Left ventricle myocardium inferior (tissue), 1 donor: ENCODE measurements at places on chromosomes 5 and 9.

DNA sequence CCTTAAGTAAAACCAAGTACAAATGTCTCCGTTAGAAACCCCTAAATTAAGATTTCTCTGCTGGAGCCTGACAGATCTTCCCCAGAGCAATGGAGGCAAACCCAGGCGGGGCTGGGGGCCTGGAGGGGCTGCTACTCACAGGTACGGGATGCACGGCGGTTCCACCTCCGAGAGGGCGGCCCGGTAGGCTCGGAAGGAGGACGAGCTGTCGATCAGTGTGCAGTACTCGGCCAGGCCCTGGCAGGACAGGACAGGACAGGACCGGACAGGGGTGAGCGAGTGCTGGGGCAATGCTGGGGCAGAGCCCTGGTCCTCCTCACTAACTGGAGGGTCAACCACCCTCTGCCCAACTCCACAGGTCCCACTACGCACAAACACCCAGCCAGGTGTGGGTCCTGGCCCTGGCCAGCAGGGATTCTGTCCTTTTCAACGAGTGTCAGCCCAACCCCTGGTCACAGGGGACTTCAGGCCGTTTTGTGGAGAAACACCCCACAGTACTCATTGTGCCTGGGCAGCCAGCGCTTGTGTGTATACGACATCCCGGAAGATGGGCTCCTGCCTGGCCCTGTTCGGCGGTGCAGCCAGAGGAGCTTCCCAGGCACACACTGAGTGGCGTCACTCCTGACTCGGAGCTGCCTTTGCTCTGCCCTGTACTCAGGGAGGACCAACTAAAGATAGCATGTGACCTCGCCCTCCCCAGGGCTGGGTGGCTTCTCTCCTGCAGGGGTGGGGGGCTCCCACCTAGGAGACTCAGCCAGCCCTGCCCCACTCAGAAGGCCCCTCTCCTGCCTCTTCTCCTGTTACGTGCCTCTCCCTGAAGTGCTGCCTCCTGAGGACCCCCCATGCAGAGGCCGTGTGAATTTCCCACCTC lies 37.4 kb downstream of the PRRT1B start:
- DNase-seq = no peak

DNA sequence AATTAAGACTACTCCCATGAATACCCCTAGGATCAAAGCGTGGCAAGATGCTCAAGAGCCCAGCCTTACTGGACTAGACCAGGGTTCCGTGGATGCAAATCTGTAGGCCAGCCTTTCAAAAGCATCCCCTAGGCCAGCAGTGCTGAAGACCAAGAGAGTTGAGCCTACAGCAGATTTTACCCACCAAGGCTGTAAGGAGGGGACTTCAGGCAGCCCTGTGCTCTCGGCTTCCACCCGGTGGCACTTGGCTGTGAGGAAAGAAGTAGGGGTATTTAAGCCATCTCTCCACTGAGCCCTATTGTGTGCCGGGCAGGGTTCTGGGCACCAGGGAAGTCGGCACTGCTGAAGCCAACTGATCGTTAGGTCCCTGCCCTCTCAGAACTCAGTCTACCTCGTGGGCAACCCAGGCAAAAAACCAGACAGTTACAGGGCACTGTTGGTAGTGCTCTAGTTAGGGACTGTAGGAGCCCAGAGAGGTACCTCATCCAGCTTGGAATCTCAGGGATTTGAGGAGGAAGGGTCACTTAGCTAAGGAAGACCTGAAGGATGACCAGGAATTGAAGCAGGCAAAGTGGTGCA lies 25.5 kb downstream of the TCF7 start:
- DNase-seq = peak; percentile 13

- DNase-seq = no peak
These were observed 5.8 kb upstream of the IFNA1 start for GRCh38 chr9:21434202-21435014.

GRCh38 chr9:131290036-131290766 lies 678 bp downstream of the PLPP7 start:
- DNase-seq = no peak

DNA sequence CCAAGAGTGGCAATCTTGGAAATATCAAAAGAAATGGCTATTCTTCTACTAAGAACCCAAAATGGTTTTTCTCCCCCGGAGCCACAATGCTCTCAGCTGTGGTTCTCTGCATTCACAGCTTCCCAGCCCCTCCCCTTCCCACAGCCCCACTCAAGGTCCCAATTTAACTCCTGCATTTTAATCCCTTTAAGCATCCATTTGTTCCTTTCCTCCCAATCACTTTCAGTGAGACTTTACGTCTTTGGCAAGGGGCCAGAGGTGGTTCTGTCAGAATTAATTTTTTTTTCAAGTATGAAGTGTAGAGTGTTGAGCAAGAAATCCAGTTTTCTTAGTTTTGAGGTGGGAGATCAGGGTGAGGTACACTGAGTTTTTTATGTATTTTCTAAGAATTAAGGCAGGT lies 256.9 kb downstream of the GLIS3 start:
- no peak for DNase-seq

- DNase-seq = no peak
These were observed 29.2 kb upstream of the ARHGEF28 start for GRCh38 chr5:73596705-73597328.

DNA sequence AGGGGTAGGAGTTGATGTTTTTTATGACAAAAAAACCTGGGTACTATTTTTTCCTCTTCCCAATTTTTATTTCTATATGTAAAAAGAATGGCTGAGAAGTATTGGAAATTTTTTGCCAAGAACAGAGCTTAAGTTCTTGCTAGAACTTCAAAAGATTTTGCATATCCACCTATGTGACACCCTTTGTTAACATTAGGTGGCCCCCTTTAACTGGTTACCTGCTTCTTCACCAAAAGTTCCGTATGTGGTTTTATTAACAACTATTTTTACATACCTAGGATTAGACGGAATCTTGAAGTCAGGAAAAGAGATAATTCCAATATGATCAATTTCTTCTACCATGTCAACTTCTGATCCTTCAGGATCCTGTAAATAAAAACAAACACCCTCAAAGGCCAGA lies 15.5 kb downstream of the C5 start:
- DNase-seq = no peak

GRCh38 chr9:127809002-127809539 lies 6.4 kb downstream of the FPGS start:
- DNase-seq = no peak

GRCh38 chr5:66959653-66960052 lies 236.9 kb downstream of the CD180 start:
- DNase-seq = no peak

GRCh38 chr9:102845827-102846371 lies 149.2 kb upstream of the CYLC2 start:
- no peak for DNase-seq

DNA sequence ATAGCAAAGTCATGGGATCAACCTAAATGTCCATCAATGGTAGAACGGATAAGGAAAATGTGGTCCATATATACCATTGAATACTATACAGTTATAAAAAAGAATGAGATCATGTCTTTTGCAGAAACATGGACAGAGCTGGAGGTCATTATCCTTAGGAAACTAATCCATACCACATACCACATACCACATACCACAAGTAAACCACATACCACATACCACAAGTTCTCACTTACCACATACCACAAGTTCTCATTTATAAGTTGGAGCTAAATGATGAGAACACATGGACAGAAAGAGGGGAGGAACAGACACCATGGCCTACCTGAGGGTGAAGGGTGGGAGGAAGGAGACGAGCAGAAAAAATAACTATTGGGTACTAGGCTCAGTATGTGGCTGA lies 154.6 kb upstream of the GHR start:
- DNase-seq = no peak

DNA sequence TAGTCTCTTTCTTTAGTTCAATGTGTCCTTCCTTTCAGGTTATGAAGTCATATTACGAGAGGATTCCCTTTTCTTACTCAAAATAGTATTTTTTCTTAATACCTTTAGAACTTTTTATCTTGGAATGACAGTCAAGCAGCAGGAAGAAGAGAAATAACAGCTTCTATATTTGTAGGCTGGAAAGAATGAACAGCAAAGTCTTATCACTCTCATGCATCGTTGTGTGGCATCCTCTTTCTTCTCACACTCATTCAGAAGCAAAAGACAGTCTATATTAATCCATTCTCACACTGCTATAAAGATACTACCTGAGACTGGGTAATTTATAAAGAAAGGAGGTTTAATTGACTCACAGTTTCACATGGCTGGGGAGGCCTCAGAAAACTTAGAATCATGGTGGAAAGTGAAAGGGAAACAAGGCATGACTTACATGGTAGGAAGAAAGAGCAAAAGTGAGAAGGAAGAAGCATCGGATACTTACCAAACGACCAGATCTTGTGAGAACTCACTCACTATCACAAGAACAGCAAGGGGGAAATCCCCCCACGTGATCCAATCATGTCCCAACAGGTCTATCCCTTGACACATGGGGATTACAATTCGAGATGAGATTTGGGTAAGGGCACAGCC lies 1646.1 kb upstream of the CDH6 start:
- DNase-seq = no peak
